Uterus (tissue), 4 donors: ENCODE measurements at places on chromosomes 6 and 20.

DNA sequence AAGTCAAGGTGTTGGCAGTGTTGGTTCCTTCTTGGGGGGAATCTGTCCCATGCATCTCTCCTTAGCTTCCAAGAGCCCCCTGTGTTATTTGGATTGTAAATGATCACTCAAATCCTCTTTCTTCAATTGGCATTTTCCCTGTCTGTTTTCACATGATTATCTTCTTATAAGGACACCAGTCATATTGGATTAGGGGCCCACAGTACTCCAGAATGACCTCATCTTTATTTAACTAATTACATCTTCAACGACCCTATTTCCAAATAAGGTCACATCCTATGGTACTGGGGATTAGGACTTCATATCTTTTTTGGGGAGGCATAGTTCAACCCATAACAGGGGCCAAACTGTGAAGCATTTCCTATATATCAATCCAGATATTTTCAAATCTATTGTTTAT is 57.3 kb downstream of the PTPRA start:
- no peak for DNase-seq

GRCh38 chr6:47379328-47379727 is 69.6 kb upstream of the TNFRSF21 start:
- DNase-seq, result no peak

DNA sequence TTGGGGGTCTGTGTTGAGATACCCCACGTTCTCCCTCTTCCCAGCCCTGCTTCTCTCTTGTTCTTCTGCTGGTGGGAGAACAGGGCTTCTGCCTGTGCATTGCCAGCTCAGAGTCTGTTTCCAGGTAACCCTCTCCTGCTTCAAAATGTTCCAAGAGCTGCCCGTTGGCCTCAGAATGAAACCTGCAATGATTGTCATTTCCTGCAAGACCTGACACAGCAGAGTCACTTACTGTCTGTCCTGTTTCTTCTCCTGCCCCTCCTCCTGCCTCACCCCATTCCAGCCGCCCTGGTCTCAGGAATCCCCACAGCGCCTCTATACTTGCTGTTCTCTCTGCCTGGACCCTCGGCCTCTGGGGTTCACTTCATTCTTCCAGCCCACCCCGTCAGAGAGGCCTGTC is 81.4 kb upstream of the ARID1B start:
- DNase-seq, result no peak

- no peak for DNase-seq
Observed at GRCh38 chr20:18166950-18167349, 29.3 kb downstream of the KAT14 start.

GRCh38 chr6:23389386-23389785 is 736.6 kb upstream of the NRSN1 start:
- no peak for DNase-seq

DNA sequence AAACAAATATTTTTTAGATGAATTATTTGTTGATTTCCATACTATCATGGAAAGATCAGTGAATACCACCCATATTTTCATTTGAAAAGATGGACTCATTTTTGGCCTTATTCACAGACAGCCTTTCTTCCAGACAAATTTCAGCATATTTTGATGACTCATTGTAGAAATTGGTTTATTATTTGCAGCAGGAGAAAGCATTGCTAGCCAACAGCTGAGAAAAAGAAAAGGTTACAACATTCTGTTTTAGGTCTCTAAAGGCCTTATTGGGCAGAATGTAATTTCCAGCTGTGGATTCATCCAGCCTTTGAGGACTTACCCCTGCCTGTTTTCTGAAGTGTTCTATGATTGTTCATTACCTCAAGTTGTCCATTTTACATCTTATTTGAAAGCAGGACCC is 201.9 kb downstream of the PLCB4 start:
- DNase-seq, result no peak

DNA sequence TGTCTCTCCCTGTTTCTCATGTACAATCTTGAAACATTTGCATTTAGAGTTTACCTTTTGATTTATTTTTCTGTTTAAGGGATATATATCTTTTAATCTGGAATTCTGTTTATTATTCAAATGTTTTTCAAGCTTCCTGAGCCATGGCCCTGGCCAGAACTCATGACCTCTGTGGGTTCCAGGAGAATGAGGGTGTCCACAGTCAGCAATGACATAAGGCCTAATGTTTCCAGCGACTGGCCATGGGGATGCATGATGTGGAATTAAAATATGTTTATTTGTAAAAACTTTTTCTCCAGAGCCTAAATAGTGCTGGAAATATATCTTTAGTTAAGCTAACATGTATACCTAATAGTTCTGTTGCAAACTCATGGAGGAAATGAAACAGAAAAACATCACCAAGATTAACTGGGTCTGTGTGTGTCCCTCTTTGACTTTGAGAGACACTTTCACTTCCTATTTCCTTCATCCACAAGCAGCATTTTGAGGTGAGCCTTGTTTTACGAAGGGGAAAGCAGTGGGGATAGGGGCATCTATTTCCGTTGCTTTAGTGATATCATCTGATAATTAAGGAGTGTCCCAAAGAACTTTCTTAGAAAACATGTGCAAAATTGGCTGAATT is 87.6 kb downstream of the SMOC2 start:
- DNase-seq, result no peak

GRCh38 chr6:30160785-30161531 is at the start of gene TRIM10:
TRIM10 (minus strand) TSS chr6:30161211; CDS start chr6:30160858, 353 bp downstream.
- DNase-seq, result no peak

DNA sequence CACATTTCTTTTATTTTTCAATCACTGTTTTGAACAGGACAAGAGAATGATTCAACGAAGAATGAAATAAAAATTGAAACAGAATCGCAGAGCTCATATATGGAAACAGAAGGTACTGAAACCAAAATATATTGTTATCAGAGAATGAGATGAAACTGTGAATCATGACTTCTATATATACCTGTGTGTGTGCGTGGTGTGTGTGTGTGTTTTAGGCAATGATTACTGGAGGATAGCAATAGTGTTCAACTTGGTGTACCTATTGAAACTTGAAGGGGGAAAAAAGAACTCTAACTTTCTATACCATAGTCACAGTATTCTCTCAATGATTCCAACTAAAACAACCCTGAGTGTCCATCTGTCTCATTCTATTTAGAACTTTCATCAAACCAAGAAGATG is 586.6 kb downstream of the KIF16B start:
- no peak for DNase-seq

- no peak for DNase-seq
Observed at GRCh38 chr6:102389994-102390393, 996.5 kb downstream of the GRIK2 start.

DNA sequence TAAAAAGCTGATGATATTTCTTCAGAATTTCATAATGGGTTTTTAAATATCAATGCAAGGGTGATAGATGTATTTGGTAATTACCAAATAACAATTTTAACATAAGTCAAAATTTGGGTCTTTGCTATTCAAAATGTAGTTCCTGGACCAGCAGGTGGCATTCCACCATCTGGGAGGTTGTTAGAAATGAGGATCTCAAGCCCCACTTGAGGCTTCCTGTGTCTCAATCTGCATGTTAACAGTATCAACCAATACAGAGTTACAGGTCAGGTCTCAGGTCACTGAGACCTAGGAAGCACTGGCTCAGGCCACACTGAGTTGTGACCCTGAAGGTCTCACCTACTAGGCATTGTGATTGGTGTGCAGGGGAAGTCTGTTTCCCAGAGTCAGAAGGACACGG is 57.2 kb upstream of the MTRF1L start:
- no peak for DNase-seq

DNA sequence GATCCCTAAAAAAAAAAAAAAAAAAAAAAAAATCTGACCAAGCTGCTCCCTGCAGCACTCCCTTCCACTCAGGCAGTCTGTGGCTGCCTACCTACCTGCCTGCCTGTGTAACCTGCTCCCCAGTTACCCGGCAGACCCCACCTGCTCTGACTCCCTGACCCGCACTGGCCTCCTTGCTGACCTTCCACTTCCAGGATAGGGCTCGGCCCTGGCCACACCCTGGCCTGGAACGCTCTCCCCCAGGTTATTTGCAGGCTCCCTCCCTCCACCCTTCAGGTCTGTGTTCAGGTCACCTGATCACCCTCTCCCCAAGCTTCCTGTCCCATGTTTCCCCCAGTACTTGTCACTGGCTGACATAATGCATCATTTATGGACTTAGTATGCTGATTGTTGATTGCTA is 134.3 kb downstream of the SLC23A2 start:
- DNase-seq, result no peak

GRCh38 chr20:7327810-7328209 is 560.3 kb downstream of the BMP2 start:
- no peak for DNase-seq

DNA sequence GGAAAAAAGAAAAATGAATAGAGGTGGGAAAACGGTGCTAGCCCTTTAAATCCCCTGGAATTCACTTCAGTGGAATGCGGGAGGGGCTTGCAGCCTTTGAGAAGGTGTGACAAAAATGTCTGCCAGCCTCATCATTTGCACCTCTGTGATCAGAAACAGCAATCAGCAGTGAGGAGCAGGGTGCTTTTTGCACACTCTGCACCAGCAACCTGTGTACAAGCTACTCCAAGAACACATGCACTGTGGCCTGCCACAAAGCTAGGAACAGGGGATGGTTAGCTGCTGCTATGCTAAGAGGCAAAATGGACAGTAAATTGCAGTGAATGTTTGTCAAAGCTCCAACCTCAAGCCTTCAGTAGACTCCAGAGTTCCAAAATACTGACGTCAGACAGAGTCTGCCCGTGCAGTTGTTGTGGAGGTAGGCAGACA is 29.7 kb downstream of the GINS1 start:
- DNase-seq, result no peak

- DNase-seq, result no peak
Observed at GRCh38 chr6:154414021-154414813, 57.6 kb upstream of the IPCEF1 start.

- no peak for DNase-seq
Observed at GRCh38 chr20:58450254-58450653, 61.2 kb downstream of the VAPB start.

- DNase-seq, result no peak
Observed at GRCh38 chr6:16064671-16065072, 64.2 kb upstream of the MYLIP start.

DNA sequence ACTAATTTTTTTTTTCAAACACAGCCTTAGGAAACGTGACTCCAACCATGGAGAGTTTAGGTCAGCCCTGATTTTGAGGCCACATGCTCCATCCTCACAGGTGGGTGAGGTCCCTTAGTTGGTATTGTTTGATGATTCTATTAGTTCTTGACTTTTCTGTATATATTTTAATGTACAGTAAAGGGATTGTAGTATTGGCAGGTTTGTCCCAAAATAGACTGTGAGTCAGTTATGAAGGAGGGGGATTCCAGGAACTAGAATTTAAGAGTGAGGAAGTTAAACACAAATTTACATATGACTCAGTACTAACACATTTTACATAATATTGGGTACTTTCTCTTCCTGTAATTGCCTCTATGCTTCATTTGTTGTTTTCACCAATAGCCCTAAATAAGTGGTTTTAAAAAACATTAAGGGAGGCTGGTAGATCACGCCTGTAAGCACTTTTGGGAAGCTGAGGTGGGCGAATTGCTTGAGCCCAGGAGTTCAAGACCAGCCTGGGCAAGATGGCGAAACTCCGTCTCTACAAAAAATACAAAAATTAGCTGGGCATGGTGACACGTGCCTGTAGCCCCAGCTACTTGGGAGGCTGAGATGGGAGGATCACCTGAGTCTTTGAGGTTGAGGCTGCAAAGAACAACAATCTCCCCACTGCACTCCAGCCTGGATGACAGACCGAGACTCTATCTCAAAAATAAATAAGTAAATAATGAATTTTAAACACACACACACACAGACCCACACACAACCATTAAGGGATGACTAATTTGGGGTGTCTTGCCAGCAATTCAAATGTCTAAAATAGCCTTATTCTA is 81.8 kb downstream of the SGK1 start:
- no peak for DNase-seq

DNA sequence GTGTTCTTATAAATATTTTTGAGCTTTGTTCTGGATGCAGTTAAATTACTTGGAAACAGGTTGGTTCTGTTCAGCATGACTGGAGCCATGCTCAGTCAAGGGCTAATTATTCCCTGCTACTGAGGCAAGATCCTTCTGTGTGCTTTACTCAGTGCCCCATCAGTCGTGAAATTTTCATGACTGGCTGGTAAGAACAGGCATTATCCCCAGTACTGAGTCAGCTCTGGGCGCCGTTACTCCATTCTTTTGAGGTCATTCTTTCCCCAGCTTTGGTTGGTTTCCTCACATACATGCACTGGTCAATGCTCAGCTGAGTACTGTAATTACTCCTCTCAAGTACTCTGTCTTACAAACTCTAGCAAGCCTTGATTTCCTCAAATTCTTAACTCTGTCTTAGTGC is 71.3 kb downstream of the CDKAL1 start:
- no peak for DNase-seq
